Gastrocnemius medialis (tissue), 4 donors: ENCODE measurements at places on chromosomes 6 and 20. TPM values are rescaled to one million over a fixed set of nuclear protein-coding genes. Genes with fewer than 3 reads are reported as not detected.

Gene MCHR2
- total RNA-seq: not detected

Gene FAM209A
- total RNA-seq: not detected

Gene UNC5CL
- 0.52 TPM for total RNA-seq

GRCh38 chr6:43823879-43824702, 54.1 kb downstream of the VEGFA start:
- H3K27ac ChIP-seq: no peak overlapping the region
- no peak for DNase-seq
- H3K4me3 ChIP-seq: no peak overlapping the region
- H3K27me3 ChIP-seq: no peaks in the 10 kb centered on the region
- H3K4me1 ChIP-seq: no peaks in the 10 kb centered on the region
- H3K36me3 ChIP-seq: no peaks in the 10 kb centered on the region

GRCh38 chr6:134148566-134148965, 96.1 kb upstream of the SLC2A12 start:
- H3K36me3 ChIP-seq: no peaks in the 10 kb centered on the region
- no peak for DNase-seq
- no peak overlapping the region for H3K27ac ChIP-seq
- H3K4me1 ChIP-seq: peaks cover 7% of the 10 kb centered on the region
- no peaks in the 10 kb centered on the region for H3K27me3 ChIP-seq
